Activated CD8-positive, alpha-beta memory T cell treated with anti-CD3 and anti-CD28 coated beads for 24 hours (primary cell): ENCODE measurements at places on chromosomes 5 and 9.

- no peak for DNase-seq
Measured at GRCh38 chr5:170892196-170892595, 30.4 kb downstream of the RANBP17 start.

DNA sequence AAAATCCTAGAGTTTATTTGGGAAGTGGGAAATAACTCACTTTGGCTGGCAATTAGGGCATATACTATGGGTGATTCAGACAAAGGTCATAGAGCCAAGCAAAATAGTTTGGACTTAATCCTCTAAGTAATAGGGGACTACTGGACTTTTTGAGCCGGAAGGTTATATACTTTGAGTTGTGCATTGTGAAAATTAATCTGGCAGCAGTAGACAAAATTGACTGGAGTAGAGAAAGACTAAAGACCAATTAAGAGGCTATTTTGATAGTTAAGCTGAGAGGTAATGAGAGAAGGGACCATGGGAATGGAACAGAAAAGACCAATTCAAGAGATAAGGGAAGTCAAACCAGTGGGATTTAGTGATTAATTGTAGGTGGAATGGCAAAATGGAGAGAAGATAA lies 28.9 kb downstream of the COX7C start:
- no peak for DNase-seq

DNA sequence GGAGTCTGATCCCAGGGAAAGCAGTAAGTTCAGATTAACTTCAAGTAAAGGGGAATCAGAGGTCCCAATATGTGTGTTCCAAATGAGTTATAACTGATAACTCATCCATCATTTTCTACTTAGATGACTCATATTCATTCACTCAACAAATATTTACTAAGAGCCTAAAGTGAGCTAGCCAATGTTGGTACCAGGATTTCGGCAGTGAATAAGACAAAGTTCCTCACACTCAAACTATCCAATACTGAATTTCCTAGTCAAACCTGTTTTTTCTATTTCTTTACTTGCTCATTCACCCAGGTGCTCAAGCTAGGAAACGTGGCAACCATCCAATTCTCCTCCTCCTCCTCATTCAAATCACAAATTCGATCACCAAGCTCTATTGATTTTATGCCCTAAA lies 25.8 kb downstream of the FBXW2 start:
- DNase-seq = no peak

DNA sequence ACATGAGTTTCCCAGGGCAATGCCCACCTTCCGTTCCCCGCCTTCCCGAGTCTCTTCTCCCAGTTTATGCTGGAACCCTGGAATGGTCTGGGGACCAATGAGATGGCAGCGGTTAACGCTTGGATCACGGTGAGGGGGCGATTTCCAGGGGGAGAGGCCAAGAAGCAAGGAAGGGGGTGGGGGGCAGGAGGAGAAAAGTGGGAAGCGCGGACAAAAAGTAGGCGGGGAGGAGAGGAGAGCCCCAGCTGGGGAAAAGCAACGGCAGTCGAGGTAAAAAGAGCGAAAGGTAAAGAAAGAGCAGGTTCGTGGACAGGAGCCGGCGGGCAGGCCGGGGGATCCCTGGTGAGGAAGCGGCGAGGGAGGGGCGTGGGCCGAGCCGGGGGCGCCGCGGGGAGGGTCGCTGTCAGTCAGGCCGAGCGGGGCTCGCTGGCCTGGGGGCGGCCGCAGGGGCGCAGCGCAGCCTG lies 508 bp upstream of the SNCAIP start:
- no peak for DNase-seq
